ENCODE measurements at places on chromosomes 2 and 18.

DNA sequence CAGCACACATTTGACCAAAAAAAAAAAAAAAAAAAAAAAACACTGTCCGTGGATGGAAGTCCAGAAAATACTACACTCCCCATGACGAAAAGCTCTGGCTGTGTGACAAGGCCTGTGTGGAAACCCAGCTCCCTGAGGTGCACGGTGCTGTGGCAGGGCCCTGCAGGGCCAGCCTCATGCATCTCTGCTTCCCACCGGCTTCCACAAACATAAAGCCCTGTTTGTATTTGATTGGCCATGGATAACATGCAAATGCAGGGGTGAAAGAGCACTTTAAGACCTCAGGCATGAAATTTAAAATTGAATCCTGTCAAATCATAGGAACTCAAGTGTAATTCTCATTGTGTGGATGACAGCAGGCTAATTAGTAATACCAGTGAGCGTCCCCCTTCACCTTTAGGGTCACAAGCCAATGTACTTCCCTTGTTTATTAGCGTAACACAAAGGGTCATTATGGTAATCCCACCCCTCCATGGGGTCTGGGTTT, 757.2 kb downstream of the GALR1 start:
- DNase-seq: no peak

- no peak for DNase-seq
Measured at GRCh38 chr2:155145758-155146229, 447.3 kb downstream of the KCNJ3 start.

DNA sequence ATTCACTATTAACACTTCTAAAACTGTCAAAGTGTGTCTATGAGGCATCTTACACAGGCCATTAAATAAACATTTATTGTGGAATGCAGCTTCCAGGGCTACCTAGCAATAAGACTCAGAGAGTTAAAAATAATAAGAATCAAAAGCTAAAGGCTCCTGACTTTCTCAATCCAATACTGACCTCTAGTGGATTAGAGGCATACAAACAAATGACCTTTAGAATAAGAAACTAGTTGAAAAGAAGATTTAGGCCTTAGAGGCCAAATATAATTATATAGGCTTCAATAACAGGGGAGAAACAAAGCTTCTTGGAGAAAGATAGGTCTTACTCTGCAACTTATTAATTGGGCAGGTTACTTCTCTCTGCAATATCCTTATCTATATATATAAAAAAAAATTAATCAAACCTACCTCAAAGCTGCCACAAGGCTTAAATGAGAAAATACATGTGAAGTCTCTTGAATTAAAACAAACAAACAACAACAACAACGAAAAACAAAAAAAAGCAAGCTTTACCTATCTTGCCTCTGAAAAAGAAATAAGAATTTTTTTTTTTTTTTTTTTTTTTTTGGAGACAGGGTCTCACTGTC, 246.1 kb downstream of the EXOC6B start:
- peak; percentile 28 for DNase-seq

- DNase-seq: no peak
Measured at GRCh38 chr2:60880643-60881046, 729 bp upstream of the REL start.

DNA sequence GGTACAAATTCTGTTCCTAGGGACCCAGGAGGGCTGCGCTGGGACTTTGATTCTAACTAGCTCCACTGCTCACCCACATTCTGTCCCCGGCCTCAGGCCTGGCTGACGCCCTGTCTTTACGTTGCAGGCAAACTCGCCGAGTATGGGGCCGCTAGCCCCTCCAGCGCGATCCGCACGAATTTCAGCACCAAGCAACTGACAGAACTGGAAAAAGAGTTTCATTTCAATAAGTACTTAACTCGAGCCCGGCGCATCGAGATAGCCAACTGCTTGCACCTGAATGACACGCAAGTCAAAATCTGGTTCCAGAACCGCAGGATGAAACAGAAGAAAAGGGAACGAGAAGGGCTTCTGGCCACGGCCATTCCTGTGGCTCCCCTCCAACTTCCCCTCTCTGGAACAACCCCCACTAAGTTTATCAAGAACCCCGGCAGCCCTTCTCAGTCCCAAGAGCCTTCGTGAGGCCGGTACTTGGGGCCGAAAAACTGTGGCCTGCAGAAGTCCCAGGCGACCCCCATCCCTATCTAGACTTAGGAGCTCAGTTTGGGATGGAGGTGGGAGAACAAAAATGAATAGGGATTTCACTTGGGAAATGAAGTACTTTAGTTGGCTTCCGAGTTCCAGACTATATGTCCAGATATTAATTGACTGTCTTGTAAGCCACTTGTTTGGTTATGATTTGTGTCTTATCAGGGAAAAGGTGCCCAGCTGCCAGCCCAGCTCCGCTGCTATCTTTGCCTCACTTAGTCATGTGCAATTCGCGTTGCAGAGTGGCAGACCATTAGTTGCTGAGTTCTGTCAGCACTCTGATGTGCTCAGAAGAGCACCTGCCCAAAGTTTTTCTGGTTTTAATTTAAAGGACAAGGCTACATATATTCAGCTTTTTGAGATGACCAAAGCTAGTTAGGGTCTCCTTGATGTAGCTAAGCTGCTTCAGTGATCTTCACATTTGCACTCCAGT, 1.5 kb downstream of the HOXD1 start:
- no peak for DNase-seq

DNA sequence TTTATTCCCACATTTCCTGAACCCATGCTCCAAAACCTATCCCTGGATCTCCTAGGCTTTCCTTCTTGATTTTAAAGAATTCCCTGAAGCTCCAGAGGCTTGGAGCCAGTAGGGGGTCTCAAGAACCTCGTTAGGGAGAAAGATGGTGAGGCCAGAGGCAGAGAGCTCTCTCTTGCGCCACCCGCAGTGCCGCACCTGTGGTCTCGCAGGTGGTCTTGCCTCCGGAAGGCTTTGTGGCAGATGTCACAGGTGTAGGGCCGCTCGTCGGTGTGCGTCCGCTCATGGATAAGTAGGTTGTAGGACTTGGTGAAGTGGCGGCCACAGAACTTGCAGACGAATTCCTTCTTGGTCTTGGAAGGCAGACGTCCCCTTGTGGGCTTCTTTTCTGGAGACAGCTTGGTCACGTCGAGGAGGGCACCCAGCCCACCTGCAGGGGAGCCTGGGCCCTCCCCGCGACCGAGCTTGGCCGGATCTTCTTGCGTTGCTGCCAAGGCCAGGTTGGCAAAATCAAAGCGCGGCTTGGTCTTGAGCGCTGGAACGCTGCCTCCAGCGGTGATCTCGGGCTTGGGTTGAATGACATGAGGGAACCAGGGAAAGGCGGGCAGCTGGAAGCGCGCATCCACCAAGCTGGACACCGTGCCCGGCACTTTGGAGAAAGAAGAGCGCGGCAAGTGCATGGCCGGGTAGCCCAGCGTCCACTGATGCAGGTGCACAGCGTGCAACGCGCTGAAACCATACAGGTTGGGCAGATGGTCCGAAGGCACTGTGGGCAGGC, 5.3 kb downstream of the OSR1 start:
- no peak for DNase-seq

DNA sequence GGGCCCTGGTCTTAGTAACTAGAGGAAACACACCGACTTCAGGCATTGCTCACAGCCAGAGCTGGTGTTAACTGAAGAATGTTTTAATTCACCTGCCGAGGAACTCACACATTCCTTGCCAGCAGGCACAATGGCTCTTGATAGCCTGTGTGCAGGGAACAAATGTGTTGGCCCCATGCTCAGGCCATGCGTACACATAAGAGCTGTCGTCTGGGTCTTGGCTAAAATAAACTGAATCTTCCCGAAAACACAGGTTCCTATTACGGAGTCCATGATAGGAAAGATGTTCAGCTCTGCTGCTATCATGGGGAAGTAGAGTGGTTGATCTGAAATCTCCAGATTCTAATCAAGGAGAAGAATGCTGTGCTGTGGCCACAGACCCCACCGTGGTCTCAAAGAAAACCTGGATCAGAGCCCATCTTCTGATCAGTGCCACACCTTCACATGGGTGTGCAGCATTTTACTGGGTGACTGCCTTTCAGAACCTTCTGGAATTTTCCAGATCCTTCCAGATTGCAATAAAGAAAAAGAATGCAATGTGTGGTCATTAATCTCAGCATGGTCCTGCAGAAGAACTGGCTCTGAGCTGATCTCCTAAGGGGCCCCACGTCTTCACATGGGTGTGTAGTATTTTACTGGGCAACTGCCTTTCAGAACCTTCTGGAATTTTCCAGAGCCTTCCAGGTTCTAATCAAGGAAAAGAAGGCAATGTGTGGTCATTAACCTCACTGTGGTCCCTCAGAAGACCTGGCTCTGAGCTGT, 17.2 kb downstream of the MBP start:
- DNase-seq: no peak

- no peak for DNase-seq
Measured at GRCh38 chr2:62055724-62056336, 140.1 kb upstream of the B3GNT2 start.

- DNase-seq: no peak
Measured at GRCh38 chr18:46588971-46589660, 67.9 kb downstream of the LOXHD1 start.

DNA sequence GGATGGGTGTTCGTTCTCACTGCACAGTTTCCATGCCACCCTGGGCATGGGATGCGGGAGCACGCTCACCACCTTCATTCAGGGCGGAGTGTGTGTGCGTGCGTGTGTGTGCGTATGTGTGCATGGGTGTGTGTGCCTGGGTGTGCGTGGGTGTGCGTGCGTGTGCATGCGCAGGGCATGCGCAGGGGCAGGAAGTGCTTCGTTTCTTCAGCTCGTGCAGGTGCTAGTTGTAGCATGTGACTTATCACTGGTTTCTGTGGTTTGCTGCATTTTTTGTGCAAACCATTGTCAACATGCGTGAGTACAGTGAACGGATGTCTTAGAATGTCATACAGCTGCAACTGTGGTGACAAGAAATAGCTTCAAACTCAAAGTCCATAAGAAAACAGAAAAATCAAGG, 179.5 kb downstream of the PTGR3 start:
- no peak for DNase-seq

Measured in HS-5 (cell line).